Vagina (tissue), 2 donors: ENCODE measurements at places on chromosomes 6 and 20. TPM values are rescaled to one million over a fixed set of nuclear protein-coding genes. Genes with fewer than 3 reads are reported as not detected.

The CEBPB gene
- total RNA-seq = 264 TPM

The SPDEF gene
- not detected for total RNA-seq

The PARD6B gene
- total RNA-seq = 4.7 TPM

The PKHD1 gene
- 0.49 TPM for total RNA-seq

The TRIM15 gene
- not detected for total RNA-seq

The THEMIS gene
- total RNA-seq = 5.6 TPM

The RAET1L gene
- 8.3 TPM for total RNA-seq

The MYMX gene
- total RNA-seq = not detected

The APOM gene
- not detected for total RNA-seq

The SLPI gene
- 431 TPM for total RNA-seq

GRCh38 chr20:63863798-63864544 is 1.1 kb upstream of the TPD52L2 start:
- DNase-seq = no peak

- no peak for DNase-seq
These were observed 134.4 kb upstream of the HMGCLL1 start for GRCh38 chr6:55713436-55713835.

DNA sequence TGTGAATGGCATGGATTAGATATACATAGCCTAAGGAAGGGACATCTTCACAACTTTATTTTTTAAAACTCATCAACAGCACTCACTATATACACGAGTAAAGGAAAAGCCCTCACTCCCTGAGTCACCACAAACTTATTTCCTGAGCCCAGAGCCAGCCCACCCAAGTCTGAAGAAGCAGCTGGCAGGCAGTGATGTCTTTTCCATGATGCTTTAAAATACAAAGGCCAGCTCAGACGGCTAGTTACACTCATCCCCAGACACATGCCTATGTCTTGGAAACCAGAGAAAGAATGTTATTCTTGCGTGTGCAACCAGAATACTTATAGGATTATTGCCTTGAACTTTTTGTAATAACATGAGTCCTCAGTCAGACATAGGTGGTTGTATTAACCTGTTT is 114.4 kb downstream of the ADGRG6 start:
- DNase-seq = no peak

- no peak for DNase-seq
These were observed 8.6 kb upstream of the SLC4A11 start for GRCh38 chr20:3247638-3248037.

- no peak for DNase-seq
These were observed 6.2 kb downstream of the TRIM26 start for GRCh38 chr6:30206799-30207618.

DNA sequence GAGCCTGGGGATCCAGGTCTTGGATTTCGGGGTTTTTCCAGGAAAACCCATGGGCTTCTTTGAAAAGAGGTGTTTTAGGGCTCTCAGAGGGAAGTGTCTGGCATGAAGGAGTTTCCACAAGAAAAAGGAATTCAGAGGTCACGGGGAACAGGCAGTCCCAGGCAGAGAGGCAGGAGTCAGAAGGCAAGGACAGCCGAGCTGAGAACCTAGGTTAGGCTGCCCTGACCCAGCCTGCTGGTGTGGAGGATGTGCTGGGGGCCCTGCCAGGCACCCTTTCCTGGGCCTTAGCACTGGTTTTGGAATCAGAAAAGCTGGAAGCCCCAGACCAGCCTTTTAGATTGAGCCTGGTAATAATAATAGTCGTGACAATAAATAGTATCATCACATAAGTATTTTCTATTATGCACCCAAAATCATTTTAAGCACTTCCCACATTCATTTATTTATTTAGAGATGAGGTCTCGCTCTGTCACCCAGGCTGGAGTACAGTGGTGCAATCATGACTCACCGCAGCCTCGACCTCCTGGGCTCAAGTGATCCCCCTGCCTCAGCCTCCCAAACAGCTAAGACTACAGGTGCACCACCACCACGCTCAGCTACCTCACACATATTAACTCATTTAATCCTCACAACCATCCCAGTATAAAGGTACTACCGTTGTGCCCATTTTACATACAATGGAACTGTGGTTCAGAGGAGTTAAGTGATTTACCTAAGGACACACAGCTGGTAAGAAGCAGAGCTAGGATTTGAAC is 19.9 kb downstream of the TGM2 start:
- no peak for DNase-seq

- no peak for DNase-seq
These were observed 657.7 kb upstream of the CITED2 start for GRCh38 chr6:140032189-140032588.

DNA sequence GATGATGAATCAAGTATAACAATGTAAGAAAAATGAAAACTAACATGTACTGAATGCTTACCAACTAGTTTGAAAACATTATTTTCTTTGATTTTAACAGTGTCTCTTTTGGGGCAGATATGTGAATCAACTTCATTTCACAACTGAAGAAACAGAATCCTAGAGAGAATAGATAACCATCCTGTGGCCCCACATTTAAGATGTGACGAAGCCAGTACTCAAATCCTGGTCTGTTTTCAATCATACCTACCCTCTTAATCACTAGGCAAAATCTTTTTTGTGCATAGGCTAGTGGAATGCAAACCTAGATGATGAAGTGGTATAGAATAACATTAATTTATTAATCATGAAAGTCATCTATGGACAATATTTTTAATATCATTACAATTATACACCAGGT is 371.6 kb upstream of the EPHA7 start:
- DNase-seq = no peak

- DNase-seq = no peak
These were observed 29.2 kb downstream of the ID4 start for GRCh38 chr6:19866173-19866984.

GRCh38 chr6:49322861-49323260 is 140.2 kb downstream of the MMUT start:
- no peak for DNase-seq

DNA sequence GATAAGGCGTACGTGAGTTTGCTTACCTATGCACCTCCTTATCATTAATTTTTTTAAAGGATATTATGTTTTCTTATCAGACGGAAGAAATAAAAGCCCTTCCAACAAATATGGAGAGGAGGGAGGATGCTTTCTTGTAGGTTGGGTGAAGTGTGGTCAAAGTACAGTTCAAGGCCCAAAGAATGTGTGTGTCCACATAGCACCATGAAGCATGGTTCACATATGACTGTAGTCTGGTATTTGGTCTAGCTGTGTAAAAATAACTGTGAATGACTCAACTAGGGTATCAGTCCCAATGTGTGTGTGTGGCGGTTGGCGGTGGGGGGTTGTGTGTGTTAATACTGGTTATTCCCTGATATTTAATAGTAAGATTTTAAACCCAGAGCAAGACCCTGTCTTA is 212.7 kb downstream of the TMEM242 start:
- DNase-seq = no peak

DNA sequence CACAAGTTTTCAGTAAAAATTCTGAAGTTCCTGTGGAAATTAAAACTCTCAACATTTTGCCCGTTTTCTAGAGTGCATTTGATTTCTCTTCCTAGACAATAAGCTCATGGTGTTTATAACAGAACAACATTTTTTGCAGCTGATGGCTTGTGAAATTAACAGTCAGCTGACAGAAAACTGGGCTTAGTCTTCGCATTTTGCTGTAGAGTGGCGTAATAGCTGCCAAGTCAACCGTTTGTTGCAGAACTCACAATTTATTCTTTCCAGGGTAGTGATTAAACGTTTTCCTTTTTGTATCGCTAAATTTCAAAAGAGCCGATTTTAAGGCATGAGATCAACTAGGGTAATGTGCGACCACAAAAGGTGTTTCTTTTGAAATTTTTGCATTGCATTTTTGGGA is 1.4 kb downstream of the SPO11 start:
- no peak for DNase-seq

GRCh38 chr20:59784365-59784764 is 149.1 kb downstream of the SYCP2 start:
- DNase-seq = peak; percentile 18

GRCh38 chr6:83893024-83893423 is 33.5 kb downstream of the CYB5R4 start:
- DNase-seq = no peak

GRCh38 chr6:15342114-15342513 is 96.2 kb downstream of the JARID2 start:
- no peak for DNase-seq

DNA sequence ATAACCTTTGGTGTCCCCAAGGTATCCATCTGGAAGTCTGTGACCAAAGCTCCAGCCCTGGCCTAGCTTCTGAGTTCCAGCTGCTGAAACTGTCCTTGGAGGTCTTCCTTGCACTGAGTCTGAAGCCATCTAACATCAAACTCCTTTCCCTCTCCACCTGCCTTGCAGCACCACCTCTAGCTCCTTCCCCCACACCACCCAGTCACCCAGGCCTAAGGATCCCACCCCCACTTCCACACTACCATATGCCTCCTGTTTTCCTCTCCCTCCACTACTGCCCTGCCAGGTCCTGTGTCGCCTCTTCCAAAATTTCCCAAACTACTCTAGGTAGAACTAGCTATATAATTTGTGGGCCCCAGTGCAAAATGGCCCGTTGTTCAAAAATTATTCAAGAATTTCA is 10.8 kb upstream of the MATN4 start:
- no peak for DNase-seq

DNA sequence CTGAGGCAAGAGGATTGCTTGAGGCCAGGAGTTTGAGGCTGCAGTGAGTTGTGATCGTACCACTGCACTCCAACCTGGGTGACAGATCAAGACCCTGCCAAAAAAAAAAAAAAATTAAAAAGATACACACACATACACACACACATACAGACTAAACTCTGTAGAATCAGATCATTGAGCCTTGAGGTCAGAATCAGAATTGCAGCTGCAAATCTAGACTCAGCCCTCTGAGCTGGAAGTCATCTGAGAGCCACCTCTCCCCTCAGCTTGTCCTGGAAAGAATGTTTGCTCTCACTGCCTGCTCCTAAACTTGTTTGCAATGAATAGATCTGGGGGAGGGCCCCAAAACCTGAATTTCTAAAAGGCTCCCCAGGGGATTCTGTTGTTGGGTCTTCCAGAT is 41.4 kb upstream of the ANGPT4 start:
- DNase-seq = no peak

DNA sequence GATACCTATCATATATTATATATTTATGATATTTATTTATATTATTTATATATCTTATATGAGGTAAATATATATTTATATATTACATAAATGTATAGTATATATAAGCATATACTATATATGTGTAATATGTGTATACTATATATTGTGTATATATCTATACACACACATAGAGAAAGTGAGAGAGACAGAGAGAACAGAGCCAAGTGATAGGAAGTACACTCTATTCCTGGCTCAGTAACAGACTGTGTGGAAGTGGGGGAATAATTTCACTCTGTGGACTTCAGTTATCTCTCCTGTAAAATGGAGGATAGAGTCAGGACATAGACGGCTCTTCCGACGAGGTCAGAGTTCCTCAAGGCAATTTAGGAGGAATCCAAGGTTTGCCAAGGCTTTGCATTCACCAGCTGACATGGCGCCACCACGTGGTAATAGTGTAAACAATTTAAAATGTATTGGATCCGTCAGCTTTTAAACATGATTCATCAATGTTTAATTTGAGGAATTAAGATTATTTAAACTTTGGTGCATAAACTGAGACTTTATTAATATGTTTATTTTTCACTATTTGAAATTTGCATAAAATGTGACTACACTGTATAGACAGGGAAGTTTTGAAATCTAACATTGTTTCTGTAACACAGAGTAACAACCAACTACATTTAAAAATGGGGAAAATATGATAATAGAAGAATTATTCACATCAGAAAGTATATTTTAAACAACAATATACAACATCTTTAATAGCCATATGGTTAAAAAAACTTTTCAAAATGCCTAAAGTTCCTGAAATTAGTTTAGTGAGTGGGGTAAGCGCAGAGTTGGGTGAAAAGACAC is 75.4 kb upstream of the TMEM244 start:
- DNase-seq = no peak

DNA sequence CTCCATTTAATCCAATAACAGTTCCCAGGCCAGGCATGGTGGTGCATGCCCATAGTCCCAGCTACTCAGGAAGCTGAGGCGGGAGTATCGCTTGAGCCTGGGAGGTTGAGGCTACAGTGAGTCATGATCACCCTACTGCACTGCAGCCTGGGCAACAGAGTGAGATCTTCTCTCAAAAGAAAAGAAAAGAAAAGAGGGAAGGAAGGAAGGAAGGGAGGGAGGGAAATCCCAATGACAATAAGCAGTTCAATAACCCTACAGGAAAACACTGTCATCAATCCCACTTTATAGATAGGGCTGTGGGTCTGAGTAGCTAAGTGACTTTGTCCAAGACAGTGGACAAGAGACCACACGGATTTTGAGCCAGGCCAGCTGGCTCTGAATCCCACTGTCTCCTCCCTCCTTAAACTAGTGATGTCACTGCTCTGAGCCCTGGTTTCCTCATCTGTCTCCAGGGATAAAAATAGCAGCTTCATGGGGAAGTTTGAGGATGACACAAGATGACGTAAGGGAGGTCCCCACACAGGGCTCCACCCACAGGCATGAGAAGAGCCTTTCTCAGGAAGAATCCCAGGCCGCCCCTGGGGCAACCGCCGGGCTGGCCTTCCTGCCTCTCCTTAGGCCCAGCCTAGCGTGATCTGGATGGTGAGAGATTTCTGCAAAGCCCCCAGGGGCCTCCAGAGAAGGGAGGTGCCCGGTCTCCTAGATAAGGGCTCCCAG is 7.2 kb upstream of the TRIB3 start:
- DNase-seq = no peak

DNA sequence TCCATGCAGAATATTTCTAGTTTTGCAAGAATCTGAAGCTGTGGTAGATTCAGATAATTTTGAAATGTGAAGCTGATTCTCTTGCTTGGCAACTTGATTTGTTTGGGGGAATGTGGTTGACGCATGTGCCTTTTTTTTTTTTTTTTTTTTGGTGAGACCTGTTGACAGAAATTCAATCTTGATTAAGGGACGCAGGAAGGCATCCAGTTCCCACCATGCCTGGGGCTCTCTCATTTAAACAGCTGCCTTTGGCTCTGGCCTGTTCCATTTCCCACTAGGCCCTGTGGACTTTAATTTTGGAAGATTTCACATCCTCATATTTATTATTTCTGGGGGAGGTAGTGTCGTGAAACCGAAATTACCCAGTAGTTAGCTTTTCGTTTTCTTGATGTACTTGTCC is 8.6 kb downstream of the TPX2 start:
- DNase-seq = no peak
